Ascending aorta (tissue), 2 donors: ENCODE measurements at places on chromosomes 2 and 18. TPM values are rescaled to one million over a fixed set of nuclear protein-coding genes. Genes with fewer than 3 reads are reported as not detected.

ABCG5 gene
- 4.0 TPM for total RNA-seq

UGT1A5 gene
- total RNA-seq = not detected

VWA3B gene
- total RNA-seq = not detected

C2orf80 gene
- total RNA-seq = not detected

REV1 gene
- 26.8 TPM for total RNA-seq

MAPRE3 gene
- 18.9 TPM for total RNA-seq

PROKR1 gene
- not detected for total RNA-seq

FRZB gene
- 42.5 TPM for total RNA-seq

DNA sequence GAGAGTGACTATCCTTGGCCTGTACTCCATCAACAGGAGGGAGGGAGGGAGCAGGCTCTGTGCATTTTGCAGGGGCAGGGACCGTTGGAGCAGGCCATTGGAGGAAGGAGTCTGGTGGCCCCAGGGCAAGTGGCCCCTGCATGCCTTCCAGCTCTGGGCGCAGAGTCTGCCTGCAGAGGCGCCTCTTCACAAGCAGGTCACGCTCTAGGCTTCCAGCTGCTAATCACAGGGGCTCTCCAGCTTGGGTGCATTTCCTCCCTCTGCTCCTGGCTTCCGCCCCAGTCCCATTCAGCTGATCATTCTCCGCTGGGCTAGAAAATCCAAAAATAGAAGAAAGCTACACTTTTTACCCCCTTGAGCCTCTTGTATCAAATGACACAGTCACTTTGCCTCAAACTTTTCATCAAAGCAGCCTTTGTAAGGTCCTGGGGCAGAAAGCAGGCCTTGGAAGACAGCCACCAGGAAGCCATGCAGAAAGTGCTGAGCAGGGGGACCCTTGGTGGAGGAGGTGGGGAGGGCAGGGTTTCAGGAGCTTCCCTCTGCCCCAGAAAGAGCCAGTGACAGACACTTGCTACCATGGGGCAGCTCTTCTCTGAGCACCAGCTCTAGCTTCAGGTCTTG lies 11.3 kb downstream of the TMEM247 start:
- no peaks in the 10 kb centered on the region for H3K36me3 ChIP-seq
- peak overlapping the region; percentile 81 for H3K27ac ChIP-seq
- H3K27me3 ChIP-seq = no peaks in the 10 kb centered on the region
- H3K4me3 ChIP-seq = no peak overlapping the region
- DNase-seq = peak; percentile 33

DNA sequence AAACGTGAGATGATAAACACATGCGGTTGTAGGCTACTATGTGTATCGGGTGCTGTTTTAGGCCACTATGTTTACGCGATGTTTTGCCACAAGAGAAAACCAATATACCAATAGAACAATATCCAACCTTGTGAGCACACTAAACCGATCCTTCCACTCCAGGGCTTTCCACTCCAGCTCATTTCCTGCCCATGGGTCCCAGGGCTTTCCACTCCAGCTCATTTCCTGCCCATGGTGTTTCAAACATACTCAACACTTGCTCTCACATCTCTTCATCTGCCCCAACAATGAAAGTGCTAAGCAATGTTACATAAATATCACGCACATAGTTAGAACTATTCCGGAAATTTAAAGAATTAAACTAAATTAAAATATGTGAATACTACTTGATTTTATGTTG lies 80.0 kb downstream of the EPB41L3 start:
- H3K27ac ChIP-seq = no peak overlapping the region
- DNase-seq = no peak
- no peaks in the 10 kb centered on the region for H3K36me3 ChIP-seq
- H3K4me1 ChIP-seq = no peaks in the 10 kb centered on the region

DNA sequence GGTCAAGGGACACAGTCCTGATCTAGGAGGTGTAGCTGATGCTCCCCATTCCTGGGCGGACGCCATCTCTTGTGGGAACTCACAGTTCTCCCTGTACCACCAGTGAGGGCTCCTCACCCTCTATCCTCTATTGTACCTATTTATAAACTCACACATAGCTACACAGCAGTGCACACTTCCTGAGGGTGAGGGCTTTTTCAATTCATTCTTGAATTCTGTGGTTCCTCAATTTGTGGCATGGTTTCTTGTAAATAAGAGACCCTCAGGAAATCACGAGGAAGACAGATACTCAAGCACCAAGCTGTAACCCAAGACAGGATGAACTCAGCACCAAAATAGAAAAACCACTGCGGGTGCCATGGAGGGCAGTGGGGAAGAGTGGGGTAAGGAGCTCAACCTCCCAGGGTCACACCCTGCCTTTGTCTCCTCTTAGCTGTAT lies 245.9 kb upstream of the PXDN start:
- H3K36me3 ChIP-seq = no peaks in the 10 kb centered on the region
- H3K27ac ChIP-seq = no peak overlapping the region
- H3K27me3 ChIP-seq = no peaks in the 10 kb centered on the region
- no peaks in the 10 kb centered on the region for H3K4me1 ChIP-seq

DNA sequence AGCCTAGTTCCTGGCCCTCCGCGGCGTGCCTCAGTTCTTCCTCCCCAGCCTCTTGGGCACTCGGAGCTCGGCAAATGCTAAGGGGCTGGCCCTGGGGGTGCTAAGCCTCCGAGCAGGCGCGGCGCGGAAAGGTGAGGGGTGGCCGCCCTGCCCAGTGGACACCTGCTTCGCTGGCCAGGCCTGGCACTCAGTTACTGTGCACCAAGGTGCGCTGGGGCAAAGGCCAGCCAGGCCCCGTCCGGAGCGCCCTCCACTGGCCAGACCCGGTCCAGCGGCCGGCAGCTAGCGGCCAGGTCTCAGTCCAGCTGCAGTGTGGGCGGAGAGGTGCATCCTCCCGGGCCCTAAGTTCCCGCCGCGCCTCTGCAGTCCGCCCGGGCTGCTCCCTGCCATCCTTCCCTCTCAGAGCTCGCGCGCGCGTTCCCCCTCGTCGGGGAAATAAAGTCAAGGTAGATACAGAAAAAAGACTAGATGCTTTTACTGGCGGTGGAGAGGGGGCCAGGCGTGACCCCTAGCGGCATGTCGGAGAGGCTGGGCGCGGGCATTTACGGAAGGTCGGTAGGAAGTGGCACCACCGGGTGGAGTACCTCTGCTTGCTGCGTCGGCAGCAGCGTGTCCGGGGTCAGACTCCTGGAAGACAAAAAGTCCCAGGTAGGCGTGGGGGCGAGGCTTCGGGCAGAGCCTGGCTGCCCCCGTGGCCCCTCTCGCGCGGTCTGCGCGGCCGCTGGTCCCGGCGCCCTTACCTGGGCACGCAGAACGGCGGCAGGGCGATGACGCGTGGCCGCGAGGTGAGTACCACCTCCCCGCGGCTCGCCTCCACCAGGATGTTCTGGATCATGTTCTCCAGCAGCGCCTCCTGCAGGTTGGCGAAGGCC lies 9.4 kb upstream of the CRYBA2 start:
- H3K4me1 ChIP-seq = peaks cover 15% of the 10 kb centered on the region
- DNase-seq = no peak
- H3K36me3 ChIP-seq = no peaks in the 10 kb centered on the region
- no peak overlapping the region for H3K27ac ChIP-seq

GRCh38 chr18:78431606-78432005 lies 548.0 kb upstream of the SALL3 start:
- DNase-seq = no peak
- no peaks in the 10 kb centered on the region for H3K27me3 ChIP-seq
- H3K4me3 ChIP-seq = no peak overlapping the region
- no peak overlapping the region for H3K27ac ChIP-seq

- DNase-seq = no peak
- H3K27ac ChIP-seq = peak overlapping the region; percentile 30
- H3K27me3 ChIP-seq = no peaks in the 10 kb centered on the region
Observed at GRCh38 chr18:45753286-45753685, 29.3 kb downstream of the SLC14A1 start.

- H3K36me3 ChIP-seq = no peaks in the 10 kb centered on the region
- H3K4me1 ChIP-seq = peaks cover 1% of the 10 kb centered on the region
- no peak for DNase-seq
- no peak overlapping the region for H3K4me3 ChIP-seq
- no peak overlapping the region for H3K27ac ChIP-seq
Observed at GRCh38 chr2:111653913-111654312, 230.1 kb downstream of the ANAPC1 start.

DNA sequence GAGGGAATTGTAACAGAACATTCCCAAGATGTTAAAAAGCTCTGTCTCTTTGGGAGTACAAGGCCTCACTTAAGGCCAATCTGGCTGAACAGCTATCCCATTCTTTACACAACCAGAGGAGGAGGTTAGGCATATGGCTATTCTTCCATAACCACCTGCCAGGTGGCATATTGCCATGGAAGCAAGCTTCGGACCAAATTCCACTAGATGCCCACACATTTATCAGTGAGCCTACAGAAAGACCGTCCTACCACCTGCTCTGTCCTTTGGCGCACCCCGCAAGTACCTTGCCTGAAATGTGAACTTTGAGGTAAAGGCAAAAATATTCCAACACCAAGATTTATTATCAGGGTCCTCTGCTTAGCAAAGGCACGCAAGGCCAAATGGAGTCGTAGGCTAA lies 519.9 kb upstream of the TNP1 start:
- H3K36me3 ChIP-seq = no peaks in the 10 kb centered on the region
- no peak overlapping the region for H3K4me3 ChIP-seq
- H3K27me3 ChIP-seq = no peaks in the 10 kb centered on the region
- no peak overlapping the region for H3K27ac ChIP-seq

DNA sequence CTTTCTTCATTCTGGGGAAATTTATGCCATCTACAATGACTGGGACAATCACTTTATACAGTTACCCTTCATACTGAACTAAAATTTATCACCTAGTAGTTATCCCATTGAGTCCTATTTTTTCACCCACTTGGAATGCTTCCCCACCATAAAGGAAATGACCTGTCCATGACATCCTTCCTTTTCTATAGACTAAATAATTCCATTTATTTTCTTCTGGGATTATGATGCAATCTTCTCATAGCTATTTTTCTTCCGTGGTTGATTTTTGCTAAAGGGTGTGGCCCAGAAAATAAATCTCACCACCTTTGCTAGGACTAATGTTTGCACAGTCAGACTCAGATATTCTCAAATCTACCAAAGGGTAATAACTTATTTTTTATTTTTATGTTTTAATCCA lies 186.1 kb upstream of the NRXN1 start:
- no peak overlapping the region for H3K4me3 ChIP-seq
- no peaks in the 10 kb centered on the region for H3K27me3 ChIP-seq
- no peak overlapping the region for H3K27ac ChIP-seq
- no peak for DNase-seq

- no peak overlapping the region for H3K27ac ChIP-seq
- H3K4me1 ChIP-seq = peaks cover under 1% of the 10 kb centered on the region
Observed at GRCh38 chr2:234969306-234970098, 17.7 kb downstream of the SH3BP4 start.

GRCh38 chr2:119574108-119574815 lies 30.0 kb downstream of the CFAP221 start:
- no peak overlapping the region for H3K27ac ChIP-seq
- no peaks in the 10 kb centered on the region for H3K4me1 ChIP-seq
- no peak overlapping the region for H3K4me3 ChIP-seq
- no peak for DNase-seq
- no peaks in the 10 kb centered on the region for H3K36me3 ChIP-seq
- H3K27me3 ChIP-seq = no peaks in the 10 kb centered on the region

DNA sequence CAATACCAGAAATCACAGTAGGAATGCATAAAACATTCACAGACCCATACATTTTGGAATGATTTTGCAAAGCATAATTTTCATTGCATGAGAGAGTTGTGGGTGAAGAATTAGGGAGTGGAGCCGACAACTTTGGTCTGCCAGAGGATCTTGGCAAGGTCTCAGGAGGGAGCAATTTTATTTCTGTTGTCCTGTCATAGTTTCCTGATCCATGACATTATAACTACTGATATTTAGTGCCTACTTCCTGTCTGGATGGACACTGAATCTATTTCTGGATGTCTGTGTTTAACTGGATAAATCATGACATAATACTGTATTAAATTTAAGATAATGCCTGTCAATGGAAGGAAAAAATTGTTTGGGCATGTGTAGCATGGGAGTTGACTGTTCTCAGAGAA lies 2.4 kb downstream of the ITGA4 start:
- no peak overlapping the region for H3K4me3 ChIP-seq
- no peaks in the 10 kb centered on the region for H3K27me3 ChIP-seq
- peaks cover 3% of the 10 kb centered on the region for H3K4me1 ChIP-seq
- no peak for DNase-seq
- H3K36me3 ChIP-seq = no peaks in the 10 kb centered on the region
- no peak overlapping the region for H3K27ac ChIP-seq

DNA sequence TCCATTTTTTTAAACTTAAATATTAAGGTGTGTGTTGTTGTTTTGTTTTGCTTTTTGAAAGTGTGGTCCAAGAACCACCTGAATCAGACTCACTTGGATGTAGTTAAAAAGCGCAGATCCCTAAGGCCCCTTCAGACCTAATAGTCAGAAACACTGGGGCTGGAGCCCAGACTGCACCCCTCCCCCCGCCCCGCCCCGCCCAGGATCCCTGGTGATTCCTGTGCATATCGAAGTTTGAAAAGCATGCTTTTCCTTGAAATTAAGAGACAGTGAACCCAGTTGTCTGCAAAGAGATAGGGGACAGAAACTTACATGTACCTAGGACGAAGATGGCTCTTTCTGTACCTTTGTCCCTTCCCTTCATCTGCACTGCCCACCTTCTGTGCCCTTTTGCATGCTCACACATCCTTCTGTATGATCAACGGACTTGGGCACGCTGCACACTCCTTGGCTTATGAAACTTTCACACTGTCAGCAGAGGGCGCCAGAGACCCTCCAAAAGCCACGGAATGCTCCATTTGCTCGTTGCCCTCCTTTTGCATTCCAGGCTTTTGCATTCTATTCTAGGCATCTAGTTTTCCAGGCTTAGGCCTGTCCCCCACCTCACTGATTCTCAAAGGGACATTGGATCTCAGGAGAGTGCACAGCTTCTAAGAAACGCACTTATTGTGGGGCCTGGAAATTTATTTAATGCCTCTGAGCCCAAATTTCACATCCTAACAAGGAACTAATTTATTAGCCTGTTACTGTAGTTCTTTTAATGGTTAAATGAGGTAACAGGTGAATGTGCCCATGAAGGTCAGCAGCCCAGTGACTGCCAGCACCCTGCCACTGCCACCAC lies 32.8 kb upstream of the SLC14A1 start:
- H3K27ac ChIP-seq = no peak overlapping the region
- no peak for DNase-seq
- no peaks in the 10 kb centered on the region for H3K27me3 ChIP-seq
- no peaks in the 10 kb centered on the region for H3K36me3 ChIP-seq
- H3K4me1 ChIP-seq = no peaks in the 10 kb centered on the region

- no peak for DNase-seq
- no peaks in the 10 kb centered on the region for H3K27me3 ChIP-seq
- no peaks in the 10 kb centered on the region for H3K4me1 ChIP-seq
- no peaks in the 10 kb centered on the region for H3K36me3 ChIP-seq
Observed at GRCh38 chr2:228869636-228870264, 401.3 kb downstream of the PID1 start.

GRCh38 chr18:74791501-74792194 lies 194.0 kb downstream of the ZNF407 start:
- no peak overlapping the region for H3K27ac ChIP-seq
- H3K36me3 ChIP-seq = no peaks in the 10 kb centered on the region
- no peak overlapping the region for H3K4me3 ChIP-seq
- no peaks in the 10 kb centered on the region for H3K27me3 ChIP-seq

- H3K4me3 ChIP-seq = no peak overlapping the region
- no peaks in the 10 kb centered on the region for H3K36me3 ChIP-seq
- H3K27ac ChIP-seq = no peak overlapping the region
Observed at GRCh38 chr2:198857246-198857645, 600.5 kb downstream of the SATB2 start.

- H3K27ac ChIP-seq = peak overlapping the region; percentile 80
- H3K4me1 ChIP-seq = peaks cover 51% of the 10 kb centered on the region
- H3K4me3 ChIP-seq = peak overlapping the region; percentile 20
Observed at GRCh38 chr2:201406077-201406662, 45.1 kb downstream of the TRAK2 start.
